Caki2 (cell line): ENCODE measurements at places on chromosomes 4 and X.
A peak's percentile ranks its signal among the peaks of the same experiment; 100 is the strongest.

GRCh38 chrX:48761674-48762471 is at the start of gene GLOD5:
Gene GLOD5, plus strand, starts transcription at chrX:48761747. Its CDS starts 44 bp downstream, at chrX:48761791.
- peak; percentile 15 for DNase-seq

- no peak for DNase-seq
Observed at GRCh38 chrX:63751481-63751880, 33.5 kb downstream of the ARHGEF9 start.

GRCh38 chr4:173013232-173013930 is 155.2 kb upstream of the GALNT7 start:
- DNase-seq, result peak; percentile 55

- DNase-seq, result no peak
Observed at GRCh38 chr4:47219586-47219985, 188.2 kb downstream of the GABRB1 start.

DNA sequence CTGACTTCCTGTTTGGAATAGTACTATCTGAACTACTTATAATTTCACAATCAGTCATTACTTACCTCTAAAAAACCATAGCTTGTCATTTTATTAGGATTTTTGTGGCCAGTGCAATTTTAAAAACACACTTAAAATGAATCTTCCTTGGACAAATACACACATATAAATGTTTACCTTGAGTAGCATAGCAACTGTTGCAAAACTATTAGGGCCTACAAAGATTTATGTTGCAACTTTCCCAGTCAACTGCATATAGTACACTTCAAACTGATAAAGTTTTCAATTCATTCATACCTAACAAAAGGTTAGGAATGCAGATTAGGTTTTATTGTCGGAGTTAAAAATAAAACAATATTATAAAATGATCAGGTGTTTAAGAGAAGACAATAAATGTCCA is 193.0 kb downstream of the PDGFC start:
- DNase-seq, result peak; percentile 39
